ENCODE measurements at places on chromosomes 11 and 22. TPM values are rescaled to one million over a fixed set of nuclear protein-coding genes. Genes with fewer than 3 reads are reported as not detected.

CASTOR1 gene
- 2.4 TPM for total RNA-seq

B4GALNT4 gene
- total RNA-seq, result not detected

SCUBE2 gene
- not detected for total RNA-seq

UPK3A gene
- 1.6 TPM for total RNA-seq

CFAP300 gene
- not detected for total RNA-seq

- DNase-seq, result no peak
Observed at GRCh38 chr22:17890245-17890671, 116.0 kb upstream of the BID start.

DNA sequence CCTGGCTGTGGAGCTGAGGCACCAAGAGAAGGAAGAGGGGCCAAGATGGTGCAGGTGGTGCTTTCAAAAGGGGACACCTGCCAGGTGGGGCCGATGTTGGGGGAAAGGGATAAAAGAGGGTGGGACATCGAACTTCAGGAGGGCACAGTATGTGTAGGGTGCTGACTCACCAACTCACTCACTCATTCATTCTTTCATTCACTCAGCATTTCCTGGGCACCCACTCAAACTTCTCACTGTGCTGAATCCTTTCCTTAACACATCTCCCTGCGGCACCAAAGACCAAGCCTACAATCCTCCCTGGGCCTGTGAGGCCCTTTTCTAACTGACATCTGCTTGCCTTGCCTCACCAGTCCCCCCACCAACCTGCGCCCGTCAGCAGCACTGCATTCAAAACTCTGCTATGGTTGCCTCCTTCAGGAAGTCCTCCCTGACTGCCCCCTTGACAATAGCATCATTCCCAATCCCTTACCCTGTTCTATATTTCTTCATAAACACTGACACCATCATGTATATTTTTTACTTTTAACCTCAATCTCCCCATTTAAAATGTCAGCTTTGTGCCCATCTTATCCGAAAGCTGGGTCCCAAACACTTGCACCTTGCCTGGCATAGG lies 246.6 kb downstream of the MN1 start:
- no peak for DNase-seq

DNA sequence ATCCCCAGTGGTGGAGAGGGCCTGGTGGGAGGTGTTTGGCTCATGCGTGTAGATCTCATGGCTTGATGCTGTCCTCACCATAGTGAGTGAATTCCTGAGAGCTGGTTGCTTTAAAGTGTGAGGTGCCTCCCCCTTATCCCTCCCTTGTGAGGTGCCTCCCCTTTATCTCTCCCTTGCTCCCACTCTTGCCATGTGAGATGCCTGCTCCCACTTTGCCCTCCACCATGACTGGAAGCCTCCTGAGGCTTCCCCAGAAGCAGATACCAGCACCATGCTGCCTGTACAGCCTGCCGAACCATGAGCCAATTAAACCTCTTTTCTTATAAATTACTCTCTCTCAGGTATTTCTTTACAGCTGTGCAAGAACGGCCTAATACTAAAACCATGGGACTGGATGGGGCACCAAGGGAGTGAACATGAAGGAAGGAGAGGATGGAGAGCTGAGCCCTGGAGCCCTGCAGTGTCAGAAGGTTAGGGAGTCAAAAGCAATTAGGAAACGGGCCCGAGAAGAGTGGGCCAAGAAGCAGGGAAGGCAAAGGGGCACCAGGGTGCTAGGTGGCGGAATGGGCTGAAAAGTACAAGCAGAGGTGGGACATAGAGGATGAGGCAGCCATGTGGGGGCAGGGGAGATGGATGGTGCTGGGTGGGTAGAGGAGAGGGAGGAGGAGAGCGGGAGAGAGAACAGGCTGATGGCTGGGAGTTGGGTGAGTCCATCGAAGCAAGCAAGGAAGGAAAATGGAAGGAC lies 9.4 kb downstream of the IFITM10 start:
- peak; percentile 10 for DNase-seq

DNA sequence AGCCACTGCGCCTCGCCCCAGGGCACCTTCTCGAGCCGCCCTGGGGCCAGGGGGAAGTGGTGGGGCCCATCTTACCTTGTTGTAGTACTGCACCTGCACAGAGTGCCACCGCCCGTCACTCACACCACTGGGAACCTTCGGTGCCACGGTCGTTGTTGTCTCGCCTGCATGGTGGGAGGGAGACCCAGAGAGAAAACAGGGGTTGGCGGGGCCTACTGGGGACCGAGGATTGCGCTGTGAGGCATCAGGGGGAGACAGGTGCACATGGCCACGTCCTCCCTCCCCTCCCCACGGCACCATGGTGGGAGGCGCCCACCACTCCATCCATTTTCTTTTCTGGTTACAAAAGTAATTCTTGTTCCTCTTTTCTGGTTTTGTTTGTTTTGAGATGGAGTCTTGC lies 97.8 kb downstream of the TRMU start:
- peak; percentile 46 for DNase-seq

- no peak for DNase-seq
Observed at GRCh38 chr22:35649636-35650250, 1.5 kb downstream of the APOL6 start.

GRCh38 chr11:690738-691633 lies 4.0 kb downstream of the DEAF1 start:
- no peak for DNase-seq

GRCh38 chr11:115469361-115469760 lies 34.9 kb downstream of the CADM1 start:
- DNase-seq, result no peak

GRCh38 chr11:93236741-93237675 lies 39.2 kb upstream of the SLC36A4 start:
- no peak for DNase-seq

- no peak for DNase-seq
Observed at GRCh38 chr11:118002541-118003423, 16.6 kb downstream of the IL10RA start.

DNA sequence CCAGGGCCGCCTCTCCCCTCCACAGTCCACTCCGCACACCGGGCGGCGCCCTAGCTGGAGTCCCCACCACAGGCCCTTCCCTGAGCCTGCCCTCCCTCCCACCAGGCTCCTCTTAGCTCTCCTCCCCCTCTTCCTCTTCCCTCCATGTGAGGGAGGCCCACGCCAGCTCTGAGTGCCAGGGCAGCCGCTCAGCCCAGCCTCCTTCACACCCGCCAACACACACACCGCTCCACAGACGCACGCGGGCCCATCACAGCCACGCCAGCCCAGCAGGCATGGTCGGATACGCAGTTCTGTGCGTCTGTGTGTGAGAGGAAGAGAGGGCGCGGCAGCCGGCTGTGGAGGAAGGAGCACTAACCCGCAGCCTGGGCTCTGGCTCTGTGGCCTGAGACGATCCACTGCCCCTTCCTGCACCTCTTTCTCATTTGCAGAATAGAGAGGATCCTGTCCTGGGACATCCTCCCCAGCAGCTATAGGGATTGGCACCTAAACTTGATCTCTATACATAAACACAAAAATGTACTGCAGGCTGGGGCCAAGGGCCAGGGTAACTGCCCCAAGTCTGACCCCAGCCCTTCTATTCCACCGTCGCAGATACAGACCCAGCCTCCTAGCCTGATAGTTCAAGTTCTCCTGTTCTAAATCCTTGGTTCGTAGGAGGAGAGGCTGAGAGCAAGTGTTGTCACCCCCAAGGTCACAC lies 3.5 kb downstream of the CHRM4 start:
- no peak for DNase-seq

DNA sequence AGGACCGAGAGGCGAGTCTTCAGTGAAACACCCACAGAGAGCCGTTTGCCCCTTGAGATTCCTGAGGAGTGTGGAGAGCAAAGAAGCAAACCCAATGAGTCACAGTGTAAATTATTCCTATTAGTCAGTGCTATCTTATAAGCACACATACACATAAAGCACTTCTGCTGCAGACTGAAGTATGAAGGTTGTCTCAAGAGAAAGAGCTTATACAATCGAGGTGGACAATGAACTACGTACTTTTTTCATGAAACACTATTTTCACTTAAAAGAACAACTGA lies 37.3 kb downstream of the GALNT18 start:
- DNase-seq, result no peak

DNA sequence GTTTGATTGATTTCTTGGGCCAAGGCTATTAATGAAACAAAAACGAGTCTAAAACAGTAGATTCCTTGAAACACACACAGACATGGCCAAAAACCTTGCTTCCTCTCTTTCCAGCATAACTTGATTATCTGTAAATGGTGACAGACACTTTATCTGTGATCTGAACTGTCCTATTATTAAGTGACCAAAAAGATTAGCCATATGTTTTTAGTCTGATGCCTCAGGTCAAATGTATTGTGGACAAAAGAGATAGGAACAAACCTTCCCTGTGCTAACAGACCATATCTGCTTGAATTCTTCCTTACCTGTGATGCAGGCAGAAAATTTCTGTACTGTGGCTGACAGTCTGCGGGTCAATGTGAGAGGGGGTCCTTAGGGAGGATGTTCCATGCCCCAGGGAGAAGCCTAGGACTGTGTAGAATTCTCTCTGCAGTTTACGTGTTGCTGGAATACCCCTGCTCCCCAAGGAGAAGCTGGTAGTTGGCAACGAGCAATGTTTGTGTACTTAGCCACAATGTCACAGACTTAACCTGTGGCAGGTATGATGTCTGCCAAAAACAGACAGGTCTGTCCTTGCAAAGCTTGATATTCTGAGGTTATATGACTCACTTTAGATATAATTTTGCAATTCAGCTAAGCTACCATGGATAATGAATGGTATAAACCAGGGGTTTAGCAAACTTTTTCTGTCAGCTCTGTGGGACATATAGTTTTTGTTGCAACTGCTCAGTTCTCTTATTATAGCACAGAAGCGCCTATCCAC lies 31.2 kb downstream of the C11orf71 start:
- no peak for DNase-seq

GRCh38 chr11:121478226-121478894 lies 25.6 kb upstream of the SORL1-AS1 start:
- no peak for DNase-seq

DNA sequence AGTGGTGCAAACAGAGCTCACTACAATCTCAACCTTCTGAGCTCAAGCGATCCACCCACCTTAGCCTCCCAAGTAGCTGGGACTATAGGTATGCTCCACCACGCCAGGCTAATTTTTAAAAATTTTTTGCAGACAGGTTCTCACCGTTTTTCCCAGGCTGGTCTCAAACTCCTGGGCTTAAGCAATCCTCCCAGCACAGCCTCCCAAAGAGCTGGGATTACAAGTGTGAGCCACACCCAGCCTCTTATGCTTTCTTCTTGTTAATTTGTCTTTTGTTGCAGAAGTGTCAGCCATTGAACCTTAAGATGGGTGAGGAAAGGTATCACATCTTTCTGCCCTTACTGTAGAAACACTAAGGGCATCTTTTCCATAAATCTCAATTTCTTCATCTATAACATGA lies 34.9 kb downstream of the DENND5A start:
- no peak for DNase-seq

DNA sequence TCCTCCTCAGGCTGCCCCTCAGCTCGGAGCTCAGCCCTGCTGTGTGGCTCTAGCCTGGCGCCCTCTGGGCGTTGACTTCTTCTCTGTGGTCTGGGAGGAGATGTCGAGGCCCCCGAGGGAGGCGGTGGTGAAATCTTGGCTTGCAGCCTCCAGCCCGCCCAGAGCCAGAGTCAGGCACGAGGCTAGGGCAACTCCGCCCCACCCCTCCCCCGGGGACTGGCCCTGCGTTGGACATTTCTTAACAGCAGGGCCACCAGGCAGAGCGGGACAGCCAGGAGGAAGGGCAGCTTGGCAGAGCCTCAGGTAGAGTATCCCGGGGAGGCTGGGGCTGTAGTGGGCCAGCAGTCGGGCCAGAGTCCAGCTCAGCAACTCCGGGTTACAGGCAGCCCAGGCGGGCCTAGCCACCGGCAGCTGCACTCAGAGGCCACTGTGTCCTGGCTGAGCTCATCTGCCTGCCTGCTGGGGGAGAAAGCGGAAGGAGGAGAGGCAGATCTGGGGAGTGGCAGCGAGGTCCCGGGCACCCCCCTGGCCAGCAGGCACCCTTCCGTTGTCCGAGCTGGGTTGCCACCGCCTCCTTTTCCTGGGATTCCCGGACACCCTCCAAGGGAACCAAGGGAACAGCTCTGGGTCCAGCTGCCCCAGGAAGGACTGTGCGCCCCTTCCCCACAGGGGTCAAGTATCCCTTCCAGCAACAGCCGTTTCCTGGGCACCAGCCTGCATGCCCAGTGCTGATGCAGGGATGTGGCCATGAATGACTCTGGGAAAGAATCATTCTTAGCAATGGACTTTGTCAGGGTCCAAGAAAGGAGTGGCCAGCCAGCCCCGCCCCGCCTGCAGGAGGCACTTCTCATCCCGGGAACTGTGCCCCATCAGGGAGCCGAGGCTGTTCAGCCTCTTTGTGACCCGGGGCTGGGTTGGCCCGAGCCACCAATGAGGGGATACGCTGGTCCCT lies at the start of gene ALDH3B1:
Gene ALDH3B1 (plus strand): TSS at position 238 of the 952 bp plus-strand sequence. CDS start 4,971 bp downstream, outside the sequence.
- DNase-seq, result peak; percentile 54

GRCh38 chr11:116503216-116504160 lies 269.3 kb downstream of the BUD13 start:
- no peak for DNase-seq

DNA sequence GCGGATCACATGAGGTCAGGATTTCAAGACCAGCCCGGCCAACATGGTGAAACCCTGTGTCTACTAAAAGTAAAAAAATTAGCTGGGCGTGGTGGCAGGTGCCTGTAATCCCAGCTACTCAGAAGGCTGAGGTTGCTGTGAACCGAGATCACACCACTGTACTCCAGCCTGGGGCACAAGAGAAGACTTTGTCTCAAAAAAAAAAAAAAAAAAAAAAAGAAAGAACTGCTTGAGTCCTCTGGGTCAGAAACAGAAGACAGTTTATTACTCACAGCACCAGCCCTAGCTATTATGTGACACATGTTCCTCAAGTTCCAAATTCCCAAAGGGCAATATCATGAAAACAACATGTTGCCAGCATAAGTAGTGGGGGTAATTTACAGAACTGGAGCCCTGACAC lies 1014.1 kb upstream of the RAG2 start:
- DNase-seq, result no peak

DNA sequence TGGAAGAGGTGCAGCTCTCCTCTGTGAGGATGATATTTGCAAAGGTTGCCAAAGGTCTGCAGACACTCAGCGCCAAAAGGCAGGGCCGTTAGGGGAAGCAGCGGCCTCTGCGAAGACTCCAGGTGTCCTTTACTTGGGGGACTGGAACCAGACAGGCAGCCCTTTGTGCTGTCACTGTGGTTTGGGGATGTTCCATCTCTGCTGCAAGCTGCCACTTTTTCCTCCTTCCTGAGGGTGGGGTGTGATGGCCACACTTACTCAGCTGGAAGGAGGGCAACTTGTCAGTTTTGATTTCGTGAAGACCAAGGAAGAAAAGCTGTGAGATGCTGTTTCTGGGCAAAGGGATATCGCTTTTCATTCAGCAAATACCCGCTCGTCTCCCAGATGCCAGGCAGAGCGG lies 96.5 kb upstream of the PRR5 start:
- DNase-seq, result no peak

- DNase-seq, result no peak
Observed at GRCh38 chr22:47352920-47353700, 590.7 kb downstream of the TBC1D22A start.

DNA sequence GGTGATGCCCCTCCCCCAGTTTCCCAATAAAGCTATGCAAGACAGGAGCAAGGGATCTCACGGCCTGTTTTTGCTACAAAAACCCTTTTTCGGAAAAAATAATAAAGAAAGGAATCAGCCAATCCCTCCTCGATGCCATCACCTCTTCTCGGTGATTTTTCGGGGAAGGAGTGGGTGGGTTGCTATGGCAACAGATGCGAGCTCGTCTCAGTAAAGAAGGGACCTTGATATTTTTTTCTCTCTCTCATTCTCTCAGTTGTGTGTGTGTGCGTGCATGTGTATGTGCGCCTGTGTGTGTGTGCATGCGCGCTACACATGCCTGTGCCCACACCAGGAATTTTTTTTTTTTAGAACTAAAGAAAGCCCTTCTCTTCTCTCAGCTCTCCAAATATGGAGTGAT lies 3.8 kb upstream of the NPAS4 start:
- DNase-seq, result no peak
